ENCODE measurements at places on chromosomes 5 and 9.
A peak's percentile ranks its signal among the peaks of the same experiment; 100 is the strongest.

DNA sequence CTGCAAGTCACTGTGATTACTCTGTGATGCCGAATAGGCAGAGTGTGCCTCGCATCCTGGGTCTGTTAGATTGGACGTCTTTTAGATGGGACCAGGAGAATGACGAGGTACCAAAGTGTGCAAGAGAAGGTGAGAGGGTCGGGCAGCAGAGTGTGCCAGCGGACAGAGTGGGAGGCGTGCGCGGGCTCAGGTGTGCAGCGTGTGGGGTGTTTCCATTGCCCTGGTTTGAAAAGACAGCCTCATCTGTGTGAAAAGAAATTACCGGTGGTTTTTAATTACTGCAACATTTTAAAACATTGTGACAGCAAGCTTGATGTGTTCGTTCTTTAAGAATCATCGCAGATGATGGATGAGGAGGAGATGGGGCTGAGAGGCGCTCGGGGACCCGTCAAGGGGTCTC, 4.2 kb upstream of the FAM163B start:
- no peak for DNase-seq

GRCh38 chr5:116442095-116442534, 132.5 kb downstream of the SEMA6A start:
- peak; percentile 39 for DNase-seq

GRCh38 chr9:13001989-13002580, 227.3 kb downstream of the LURAP1L start:
- no peak for DNase-seq

DNA sequence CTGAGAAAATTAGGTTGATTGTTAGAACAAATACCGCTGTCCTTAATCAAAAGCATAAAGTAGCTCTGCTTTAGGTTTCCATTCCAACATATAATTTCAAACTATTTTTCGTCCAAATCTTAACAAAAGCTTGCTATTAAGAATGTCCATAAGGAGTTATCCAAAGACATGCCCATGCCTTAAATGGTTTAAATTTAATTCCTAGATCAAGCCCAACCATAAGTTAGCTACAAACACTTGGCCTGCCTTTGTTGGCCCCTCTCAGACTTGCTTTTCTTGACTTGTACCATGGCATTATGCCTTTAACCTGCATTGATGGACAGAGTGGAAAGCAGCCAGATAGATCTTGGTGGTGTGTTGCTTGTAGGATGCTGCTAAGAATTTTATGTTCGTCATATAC, 8.8 kb downstream of the GARNL3 start:
- no peak for DNase-seq

GRCh38 chr5:160929360-160929759, 77.3 kb upstream of the ATP10B start:
- no peak for DNase-seq

- DNase-seq: no peak
These were observed 1.3 kb downstream of the FGF10 start for GRCh38 chr5:44387921-44388320.

All from NCI-H1092 (cell line).